ENCODE measurements at places on chromosomes 16 and 17.
A peak's percentile ranks its signal among the peaks of the same experiment; 100 is the strongest.

- DNase-seq: no peak
Observed at GRCh38 chr16:79004309-79004708, 596.2 kb downstream of the MAF start.

GRCh38 chr16:22946433-22946832 lies 132.5 kb downstream of the HS3ST2 start:
- no peak for DNase-seq

DNA sequence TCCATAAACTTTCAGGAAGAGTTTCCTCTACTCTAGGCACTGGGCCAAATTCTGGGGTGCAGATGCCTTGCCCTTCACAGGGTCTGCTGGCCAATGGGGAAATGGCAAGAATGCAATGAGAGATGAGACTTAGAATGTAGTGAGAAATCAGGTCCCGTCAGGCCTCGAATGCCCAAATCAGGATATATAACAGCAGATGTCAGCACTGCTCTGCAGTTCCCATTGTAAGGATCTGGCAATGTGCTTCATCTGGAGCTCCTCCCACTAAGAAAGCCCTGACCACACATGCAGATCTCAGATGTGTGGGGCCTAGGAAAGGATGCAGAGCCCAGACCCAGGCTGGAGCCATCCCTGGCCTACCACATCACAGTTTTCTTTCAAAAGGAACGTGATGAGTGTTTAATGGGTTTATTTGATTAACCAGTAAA lies 13.9 kb upstream of the LPCAT2 start:
- DNase-seq: no peak

DNA sequence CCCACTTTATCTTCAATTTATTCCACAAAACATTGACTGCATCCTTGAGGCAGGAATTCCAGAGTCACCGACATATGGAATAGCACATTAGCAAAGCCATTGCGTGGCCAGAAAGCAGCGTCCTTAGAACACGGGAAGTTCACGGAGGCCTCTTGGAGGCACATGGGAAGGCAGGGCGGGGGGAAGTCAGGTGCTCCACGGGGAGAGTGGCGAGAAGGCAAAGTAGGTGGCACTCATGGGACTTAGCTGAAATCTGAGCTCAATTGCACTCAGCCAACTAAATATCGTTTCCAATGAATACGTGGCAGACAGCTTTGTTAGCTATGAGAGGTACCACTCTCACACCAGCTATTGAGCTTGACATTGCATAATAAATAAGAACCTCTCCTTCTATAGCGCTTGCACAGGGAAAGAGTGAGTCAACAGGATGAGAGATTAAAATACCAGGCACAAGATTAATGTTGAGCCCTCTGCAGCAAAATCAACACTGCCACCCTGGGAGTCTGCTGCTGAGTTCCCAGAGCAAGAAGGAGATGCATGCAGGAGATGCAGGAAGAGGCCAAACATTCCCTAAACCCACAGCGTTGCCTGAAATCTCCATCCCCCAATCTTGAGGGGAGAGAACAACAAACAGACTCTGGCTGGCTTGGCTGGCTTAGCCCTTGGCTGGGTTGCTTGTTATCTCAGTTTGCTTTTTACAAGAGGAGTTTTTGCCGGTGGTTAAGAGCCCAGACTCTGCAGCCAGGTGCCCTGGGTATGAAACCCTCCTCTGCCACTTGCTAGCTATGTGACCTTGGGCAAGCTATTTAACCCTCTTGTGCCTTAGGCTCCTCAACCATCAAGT lies 28.8 kb downstream of the ABCC12 start:
- DNase-seq: no peak

DNA sequence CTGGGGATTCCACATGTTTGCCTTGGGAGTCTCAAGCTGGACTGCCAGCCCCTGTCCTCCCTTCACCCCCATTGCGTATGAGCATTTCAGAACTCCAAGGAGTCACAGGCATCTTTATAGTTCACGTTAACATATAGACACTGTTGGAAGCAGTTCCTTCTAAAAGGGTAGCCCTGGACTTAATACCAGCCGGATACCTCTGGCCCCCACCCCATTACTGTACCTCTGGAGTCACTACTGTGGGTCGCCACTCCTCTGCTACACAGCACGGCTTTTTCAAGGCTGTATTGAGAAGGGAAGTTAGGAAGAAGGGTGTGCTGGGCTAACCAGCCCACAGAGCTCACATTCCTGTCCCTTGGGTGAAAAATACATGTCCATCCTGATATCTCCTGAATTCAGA lies 28.9 kb downstream of the CDRT15 start:
- DNase-seq: no peak

GRCh38 chr16:55668340-55669281 lies 12.8 kb downstream of the SLC6A2 start:
- DNase-seq: no peak

GRCh38 chr17:969811-970355 lies 9.7 kb downstream of the NXN start:
- no peak for DNase-seq

DNA sequence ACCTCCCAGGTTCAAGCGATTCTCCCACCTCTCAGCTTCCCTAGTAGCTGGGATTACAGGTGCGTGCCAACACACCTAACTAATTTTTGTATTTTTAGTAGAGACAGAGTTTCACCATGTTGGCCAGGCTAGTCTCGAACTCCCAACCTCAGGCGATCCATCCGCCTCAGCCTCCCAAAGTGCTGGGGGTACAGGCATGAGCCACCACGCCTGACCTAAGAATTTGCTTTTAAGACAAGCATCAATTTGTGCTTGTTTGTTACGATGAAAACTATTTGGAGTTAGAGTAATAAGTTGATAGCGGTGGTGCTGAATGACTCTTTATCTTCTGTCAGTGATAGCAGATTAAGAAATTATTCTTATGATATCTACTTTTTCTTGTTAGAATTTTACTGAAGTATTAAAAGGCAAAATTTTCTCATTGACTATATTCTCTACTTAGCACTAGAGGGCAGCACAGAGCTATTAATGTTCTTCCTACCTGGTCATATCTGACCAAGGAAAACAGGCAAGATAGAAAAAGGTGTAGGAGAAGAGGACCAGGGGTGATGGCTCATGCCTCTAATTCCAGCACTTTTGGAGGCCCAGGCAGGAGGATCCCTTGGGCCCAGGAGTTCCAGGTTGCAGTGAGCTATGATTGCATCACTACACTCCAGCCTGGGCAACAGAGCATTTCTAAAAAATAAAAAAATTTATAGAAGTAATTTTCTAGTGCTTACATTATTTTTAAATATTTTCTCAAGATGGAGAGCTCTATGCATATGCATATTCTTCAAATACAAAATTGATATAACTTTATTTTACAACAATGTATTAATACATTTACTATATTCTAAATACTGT lies 24.5 kb downstream of the STXBP4 start:
- DNase-seq: no peak

GRCh38 chr16:7140899-7141298 lies 191.7 kb upstream of the RBFOX1 start:
- DNase-seq: no peak

GRCh38 chr17:1574697-1575471 lies 12.3 kb upstream of the PITPNA start:
- no peak for DNase-seq

DNA sequence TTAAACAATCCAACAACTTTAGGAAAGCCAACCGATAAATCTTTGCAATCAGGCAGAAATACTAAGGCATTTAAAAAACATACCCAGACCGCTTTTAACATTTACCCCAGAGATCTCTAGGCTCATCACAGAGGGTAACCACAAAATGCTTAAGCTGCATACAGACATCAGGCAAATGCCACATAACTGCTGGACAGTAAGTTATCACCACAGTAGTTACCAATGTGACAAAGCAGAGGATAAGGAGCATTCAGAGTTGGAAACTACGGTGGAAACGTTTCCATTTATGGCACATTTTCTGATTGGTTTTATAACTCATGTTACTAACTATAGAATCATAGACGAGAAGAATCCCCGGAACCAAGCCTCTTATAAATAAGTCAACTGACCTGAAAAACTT lies 77.5 kb downstream of the KANSL1 start:
- DNase-seq: no peak

- DNase-seq: peak; percentile 89
Observed at GRCh38 chr17:28318759-28319597, at the start of gene TMEM97. Gene TMEM97 (plus strand): TSS chr17:28319200. CDS start chr17:28319240, 40 bp downstream.

- DNase-seq: no peak
Observed at GRCh38 chr17:20961586-20961985, 81.2 kb downstream of the USP22 start.

- no peak for DNase-seq
Observed at GRCh38 chr16:86045591-86045971, 146.6 kb downstream of the IRF8 start.

DNA sequence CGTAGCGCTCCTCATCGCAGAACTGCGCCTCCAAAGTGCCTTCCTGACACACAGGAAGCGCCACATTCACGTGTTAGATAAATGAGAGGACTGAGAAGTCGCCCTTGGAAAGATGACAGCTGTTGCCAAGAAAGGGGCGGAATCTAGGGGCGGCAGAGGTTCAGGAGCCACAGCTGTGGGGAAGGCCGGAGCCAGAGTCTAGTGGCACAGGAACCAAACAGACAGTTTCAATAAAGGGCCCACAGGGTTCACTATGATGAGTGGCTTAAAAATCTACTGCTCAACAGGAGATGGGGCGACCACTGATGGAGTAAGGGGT lies 4.7 kb downstream of the FLCN start:
- no peak for DNase-seq

- no peak for DNase-seq
Observed at GRCh38 chr17:40437095-40437732, 6.0 kb upstream of the IGFBP4 start.

- no peak for DNase-seq
Observed at GRCh38 chr17:82388223-82388921, 16.8 kb downstream of the UTS2R start.

GRCh38 chr16:73166947-73167550 lies 119.1 kb upstream of the ZFHX3 start:
- no peak for DNase-seq

- no peak for DNase-seq
Observed at GRCh38 chr17:2975469-2975958, 87.9 kb downstream of the OR1D5 start.

DNA sequence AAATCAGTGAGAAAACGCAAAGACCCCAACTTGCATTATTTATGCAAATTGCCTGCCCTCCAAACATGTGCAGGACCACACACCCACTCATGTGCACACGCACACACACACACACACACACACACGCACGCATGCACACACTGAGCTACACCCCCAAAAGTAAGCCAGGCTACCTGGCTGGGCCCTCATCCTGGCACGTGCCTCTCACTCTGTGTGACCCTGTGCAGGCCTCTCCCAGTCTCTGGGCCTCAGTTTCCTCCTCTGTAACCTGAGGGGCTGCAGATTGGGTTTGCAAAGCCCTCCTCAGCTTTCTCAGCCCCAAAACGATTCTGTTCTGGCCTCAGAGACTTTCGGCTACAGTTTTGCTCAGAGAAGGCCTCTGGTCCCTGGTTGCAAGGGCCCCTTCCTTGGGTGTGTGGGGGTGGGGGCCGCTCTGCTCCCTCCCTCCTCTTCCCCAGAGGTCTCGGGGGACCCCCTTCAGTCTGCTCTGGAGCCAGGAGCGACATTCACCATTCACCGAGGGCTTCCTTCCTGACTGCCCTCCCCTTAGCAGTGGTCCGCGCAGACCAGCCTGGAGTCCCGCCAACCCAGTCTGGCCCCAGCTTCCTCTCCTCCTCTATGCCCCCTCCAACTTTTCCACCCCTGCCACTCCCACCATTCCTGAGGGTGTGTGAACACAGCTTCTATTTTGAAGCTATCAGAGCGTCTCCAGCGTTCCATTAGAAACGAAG lies 5.4 kb upstream of the PIK3R6 start:
- no peak for DNase-seq

DNA sequence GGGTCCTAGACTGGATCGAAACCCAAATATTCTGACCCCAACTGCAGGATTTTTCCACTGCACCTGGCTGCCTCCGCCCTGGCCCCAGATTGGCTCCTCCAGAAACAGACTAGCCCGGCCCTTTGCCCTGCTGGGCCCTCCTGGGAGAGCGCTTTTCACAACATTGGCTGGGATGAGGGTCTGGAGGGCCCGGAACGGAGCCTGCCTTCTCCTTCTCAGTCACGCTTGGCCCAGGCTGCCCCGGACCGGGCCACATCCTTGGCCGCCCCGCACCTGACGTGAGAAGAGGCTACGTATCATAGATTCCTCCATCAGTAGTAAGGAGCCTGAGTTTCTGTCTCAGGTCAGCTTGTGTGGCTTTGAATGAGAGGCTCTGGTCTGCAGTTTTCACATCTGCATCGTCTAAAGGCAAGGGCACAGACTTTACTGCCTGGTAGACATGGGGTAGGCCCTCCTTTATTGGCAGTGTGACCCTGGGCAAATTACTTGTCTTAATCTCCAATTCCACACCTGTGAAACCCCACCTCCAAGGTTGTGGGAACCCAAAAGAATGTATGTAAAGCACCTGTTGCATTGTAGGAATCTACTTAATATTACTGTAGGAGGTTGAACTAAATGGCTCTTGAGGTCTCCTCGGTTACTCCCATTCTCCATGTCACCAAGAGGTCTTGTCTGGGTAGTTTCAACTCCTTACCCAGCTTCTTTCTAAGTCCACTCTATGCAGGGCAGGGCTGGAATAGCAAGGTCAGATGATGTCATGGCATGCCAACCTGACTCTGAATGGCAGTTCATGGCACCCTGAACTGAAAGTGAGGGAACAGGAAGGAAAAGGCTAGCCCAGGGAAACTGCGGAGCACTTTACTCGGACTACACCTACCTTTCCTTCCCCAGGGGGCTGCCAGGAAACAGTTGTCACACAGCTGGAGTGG lies 661 bp downstream of the LRRC3C start:
- no peak for DNase-seq

DNA sequence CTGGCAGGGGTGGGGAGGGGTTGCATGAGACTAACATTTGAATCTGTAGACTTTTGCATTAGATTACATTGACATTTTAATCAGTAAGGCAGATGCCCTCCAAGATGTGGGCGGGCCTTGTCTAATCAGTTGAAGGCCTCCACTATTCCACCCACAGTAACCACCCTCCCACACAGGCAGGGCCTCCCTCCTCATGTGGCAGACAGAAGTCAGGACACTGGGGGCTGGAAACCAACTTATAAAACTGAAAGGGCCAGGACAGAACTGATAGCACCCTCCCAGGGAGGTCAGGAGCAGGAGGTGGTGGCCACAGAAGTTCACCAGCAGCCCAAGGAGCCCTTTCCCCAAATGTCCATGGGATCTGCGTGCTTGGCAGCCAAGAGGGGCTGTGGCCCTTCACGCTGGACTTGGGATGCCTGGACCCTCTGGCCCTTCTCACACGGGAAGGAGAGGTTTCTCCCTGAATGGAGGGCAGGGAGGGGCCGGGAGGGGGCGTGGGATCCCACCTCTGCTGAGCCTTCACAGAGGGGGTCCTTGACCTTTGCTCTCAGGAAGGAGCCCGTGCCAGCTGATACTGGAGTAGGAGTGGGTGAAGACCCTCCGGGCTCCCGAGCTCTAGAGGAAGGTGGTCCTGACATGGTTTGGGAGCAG lies 4.6 kb downstream of the PYCR1 start:
- no peak for DNase-seq

DNA sequence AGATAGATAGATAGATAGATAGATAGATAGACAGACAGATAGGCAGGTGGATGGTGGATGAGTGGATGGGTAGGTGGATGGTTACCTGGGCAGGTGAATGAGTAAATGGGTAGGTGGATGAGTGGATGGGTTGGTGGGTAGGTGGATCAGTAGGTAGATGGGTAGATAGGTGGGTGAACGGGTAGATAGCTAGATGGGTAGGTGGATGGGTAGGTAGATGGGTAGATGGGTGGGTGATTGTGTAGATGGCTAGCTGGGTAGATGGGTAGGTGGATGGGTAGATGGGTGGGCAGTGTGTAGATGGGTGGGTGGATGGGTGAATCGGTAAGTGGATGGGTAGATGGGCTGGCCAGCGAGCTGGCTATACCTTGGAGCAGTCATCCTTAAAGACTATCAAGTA lies 21.8 kb upstream of the LRRC37A3 start:
- no peak for DNase-seq

- no peak for DNase-seq
Observed at GRCh38 chr16:79334127-79334526, 266.4 kb downstream of the MAF start.
